ENCODE measurements at places on chromosomes 2 and 18.

DNA sequence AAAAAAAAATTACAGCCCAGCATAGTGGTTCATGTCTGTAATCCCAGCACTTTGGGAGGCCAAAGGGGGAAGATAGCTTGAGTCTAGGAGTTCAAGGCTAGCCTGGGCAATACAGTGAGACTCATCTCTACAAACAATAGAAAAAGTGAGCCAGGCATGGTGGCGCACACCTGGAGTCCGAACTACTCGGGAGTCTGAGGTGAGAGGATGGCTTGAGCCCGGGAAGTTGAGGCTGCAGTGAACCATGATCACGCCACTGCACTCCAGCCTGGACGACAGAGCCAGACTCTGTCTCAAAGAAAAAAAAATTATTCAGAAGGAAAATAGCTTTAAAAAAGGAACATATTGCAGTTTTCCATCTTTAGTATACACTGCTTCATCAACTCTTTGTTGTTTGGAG is 47.8 kb downstream of the CYP27C1 start:
- no peak for DNase-seq

GRCh38 chr2:11634584-11634983 is 35.4 kb downstream of the NTSR2 start:
- no peak for DNase-seq

GRCh38 chr2:112645310-112646101 is at the start of gene SLC20A1:
Gene SLC20A1, plus strand, starts transcription at chr2:112645939. Its CDS starts 890 bp downstream, at chr2:112646829.
- peak; percentile 83 for DNase-seq

GRCh38 chr2:40431600-40431955 is 20.3 kb downstream of the SLC8A1 start:
- DNase-seq, result no peak

GRCh38 chr2:235493775-235494715 is at the start of gene AGAP1:
Gene AGAP1, plus strand, starts transcription at chr2:235494043.
- peak; percentile 97 for DNase-seq

GRCh38 chr18:3450012-3450798 is at the start of gene TGIF1:
Gene TGIF1, plus strand, starts transcription at chr18:3450172. Its CDS starts 318 bp downstream, at chr18:3450490.
- DNase-seq, result peak; percentile 61

Measured in 8988T (cell line).